ENCODE measurements at places on chromosomes 6 and 20.

GRCh38 chr6:26311385-26312095, 53.5 kb upstream of the BTN3A2 start:
- DNase-seq: no peak

GRCh38 chr20:54668271-54669039, 193.1 kb downstream of the DOK5 start:
- no peak for DNase-seq

GRCh38 chr20:41278936-41279335, 38.6 kb downstream of the ZHX3 start:
- DNase-seq: no peak

GRCh38 chr6:149988550-149989346, 25.0 kb downstream of the ULBP1 start:
- no peak for DNase-seq

DNA sequence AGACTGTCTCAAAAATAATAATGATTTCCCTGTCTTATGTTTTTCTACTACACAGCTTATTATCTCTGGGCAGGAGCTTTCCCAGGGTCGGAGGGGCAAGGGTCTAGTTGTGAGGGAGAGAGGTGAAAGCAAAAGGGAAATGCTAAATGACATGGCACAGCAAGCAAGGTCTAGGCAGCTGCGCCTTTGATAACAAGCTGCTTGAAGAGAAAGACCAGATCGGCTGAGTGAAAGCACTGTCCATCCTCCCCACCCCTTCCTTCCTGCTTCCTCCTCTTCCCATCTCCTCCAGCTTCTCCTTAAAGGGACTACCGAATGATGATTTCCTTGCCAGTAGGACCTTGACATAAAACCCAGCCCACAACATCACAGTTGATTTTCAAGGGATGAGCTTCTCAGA, 158.1 kb upstream of the AKAP12 start:
- no peak for DNase-seq

GRCh38 chr6:44257025-44257752, at the start of gene SLC35B2:
Gene SLC35B2 (minus strand): TSS chr6:44257528. CDS start chr6:44257410, 118 bp downstream.
- DNase-seq: no peak
